Bone marrow (tissue), 2 donors: ENCODE measurements at places on chromosomes 1 and 21.

GRCh38 chr1:182861994-182862393 is 22.8 kb downstream of the DHX9 start:
- DNase-seq: no peak

DNA sequence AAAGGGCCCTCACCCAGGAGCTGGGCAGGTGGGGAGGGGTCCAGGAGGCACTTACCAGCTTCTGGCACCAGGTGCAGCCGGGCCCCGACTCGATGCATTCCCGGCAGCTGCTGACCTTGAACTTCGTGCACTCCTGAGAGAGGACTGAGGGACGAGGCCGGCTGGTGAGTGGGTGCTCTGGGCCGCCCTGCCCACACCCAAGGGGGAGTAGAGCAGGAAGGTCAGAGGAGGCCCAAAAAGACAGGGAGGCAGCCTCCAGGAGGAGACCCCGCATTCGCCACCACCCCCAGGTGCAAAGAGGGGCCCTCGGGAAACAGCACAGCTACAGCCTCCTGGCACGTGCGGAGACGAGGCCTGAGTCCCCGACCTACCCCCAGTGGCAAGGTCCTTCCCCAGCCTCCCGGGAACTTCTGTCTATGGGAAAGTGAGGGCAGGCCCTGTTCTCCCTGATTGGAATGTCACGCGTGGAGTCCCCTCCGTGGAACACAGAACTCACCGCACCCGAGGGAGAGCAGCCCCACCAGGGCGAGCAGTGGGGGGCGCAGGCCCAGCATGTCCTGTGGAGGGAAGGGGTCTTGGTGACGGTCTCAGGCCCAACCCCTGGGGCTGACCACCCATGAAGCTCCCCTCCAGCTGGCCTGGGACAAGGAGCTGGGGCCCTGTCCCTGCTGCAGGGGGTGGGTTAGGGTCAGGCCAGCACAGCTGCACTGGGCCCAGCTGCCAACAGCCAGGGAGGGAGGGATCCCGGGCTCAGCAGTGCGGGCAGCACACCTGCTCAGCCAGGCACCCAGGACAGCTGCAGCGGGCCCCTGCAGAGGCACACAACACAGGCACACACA is 10.3 kb downstream of the ITGB2 start:
- DNase-seq: no peak

GRCh38 chr1:177165069-177165439 is 542 bp upstream of the ASTN1 start:
- no peak for DNase-seq

DNA sequence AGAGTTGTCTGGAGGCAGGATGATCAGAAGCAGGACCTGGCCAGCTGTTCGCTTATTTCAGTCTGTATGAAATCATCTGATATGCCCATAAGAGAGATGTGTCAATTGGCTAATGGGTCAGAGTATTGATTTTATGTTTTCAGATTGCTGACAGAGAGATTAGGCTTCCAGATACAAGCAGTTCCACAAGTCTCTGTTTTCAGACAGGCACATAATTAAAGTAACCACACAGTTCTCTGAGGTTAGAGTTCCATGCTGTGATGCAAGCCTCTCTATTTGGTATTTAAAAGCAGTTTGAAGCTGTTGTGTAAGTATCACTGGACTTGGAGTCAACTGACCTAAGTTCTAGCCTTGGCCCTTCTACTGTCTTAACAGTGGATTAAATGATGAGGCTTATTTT is 50.1 kb downstream of the ATF6 start:
- no peak for DNase-seq

DNA sequence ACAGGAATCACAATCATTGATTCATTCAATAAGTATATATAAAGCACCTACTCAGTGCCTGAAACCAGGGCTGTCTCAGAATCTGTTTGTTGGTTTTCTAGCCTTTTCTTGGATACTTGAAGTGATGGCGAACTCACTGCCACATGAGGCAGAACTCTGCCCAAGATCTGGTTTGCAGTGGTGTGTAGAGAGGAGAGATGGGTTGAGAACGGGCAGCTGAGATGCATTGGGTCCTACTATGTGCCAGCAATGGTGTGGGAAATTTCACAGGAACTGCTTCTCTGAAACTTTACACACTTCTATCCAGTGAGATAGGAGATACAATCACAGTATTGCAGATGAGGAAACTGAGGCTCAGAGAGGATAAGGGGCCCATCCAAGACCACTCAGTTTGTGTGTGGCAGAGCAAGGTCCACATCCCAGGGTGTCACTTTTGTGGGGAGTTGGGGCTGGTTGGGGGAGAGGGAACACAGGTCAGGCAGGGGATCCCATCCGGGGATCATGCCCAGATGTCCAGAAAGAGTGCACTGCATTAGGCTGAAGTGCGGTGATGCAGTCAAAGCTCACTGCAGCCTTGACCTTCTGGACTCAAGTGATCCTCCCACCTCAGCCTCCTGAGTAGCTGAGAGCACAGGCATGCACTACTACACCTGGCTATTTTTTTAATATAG is 83.7 kb upstream of the IFFO2 start:
- DNase-seq: no peak

- DNase-seq: no peak
These were observed 23.2 kb downstream of the OR13G1 start for GRCh38 chr1:247656221-247656875.

DNA sequence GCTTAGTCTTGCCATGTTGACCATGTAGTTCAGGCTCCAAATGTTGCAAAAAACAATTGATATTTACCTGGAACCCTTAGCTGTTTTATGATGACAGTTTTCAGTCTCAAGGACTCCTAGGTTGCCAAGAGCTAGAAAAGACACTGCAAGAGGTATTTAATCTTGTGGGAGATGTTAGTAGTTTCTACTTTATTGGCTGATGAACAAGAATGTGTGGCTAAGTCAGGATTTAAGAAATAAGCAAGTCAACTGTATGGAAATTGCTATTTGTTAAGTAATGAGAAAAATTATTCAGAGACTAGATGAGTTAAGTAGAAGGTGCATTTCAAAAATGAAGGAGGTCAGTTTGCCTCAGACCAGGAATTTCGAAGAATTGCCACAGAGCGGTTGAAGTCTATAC is 639.7 kb upstream of the USP24 start:
- no peak for DNase-seq

GRCh38 chr1:13784971-13785370 is 85.0 kb downstream of the PRDM2 start:
- no peak for DNase-seq

DNA sequence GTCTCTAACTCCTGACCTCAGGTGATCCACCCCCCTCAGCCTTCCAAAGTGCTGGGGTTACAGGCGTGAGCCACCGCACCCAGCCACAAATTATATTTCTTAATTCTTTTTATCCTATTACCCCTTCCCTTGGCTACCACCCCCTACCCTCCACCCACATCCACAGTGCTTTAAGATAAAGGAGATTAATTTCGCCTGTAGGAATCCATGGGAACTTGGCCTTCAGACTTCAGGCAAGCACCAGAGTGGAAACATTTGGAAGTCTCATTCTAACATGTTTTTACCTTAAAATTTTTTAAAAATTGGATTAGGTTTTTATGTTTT is 10.4 kb downstream of the CNST start:
- no peak for DNase-seq

GRCh38 chr21:42286416-42286815 is 28.8 kb downstream of the TFF3 start:
- no peak for DNase-seq

GRCh38 chr1:77958391-77958790 is 20.5 kb downstream of the FUBP1 start:
- no peak for DNase-seq

GRCh38 chr1:41241749-41242341 is at the start of gene SCMH1:
Gene SCMH1, minus strand, starts transcription at chr1:41242306. Its CDS starts 56,173 bp downstream, at chr1:41186133.
- peak; percentile 36 for DNase-seq

GRCh38 chr1:197967066-197967465 is 49.9 kb downstream of the LHX9 start:
- no peak for DNase-seq

DNA sequence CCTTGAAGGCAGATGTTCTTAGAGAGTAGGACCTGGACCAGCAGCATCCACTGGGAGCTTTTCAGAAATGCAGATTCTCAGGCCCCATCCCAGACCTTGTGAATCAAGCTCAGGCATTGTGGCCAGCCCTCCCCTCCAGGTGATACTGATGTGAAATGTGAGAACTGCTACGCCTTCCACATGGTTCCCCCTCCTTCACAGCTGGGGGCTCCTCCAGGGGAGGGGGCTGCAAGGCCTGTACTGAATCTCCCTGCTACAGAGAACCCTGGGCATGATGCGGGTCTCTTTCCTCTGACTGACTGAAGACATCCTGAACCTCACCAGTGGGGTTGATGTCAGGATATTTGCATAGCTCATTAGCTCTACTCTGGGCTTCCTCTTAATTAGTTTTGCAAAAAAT is 141.8 kb upstream of the CSF3R start:
- DNase-seq: no peak

GRCh38 chr1:173161510-173162221 is 45.5 kb downstream of the TNFSF4 start:
- DNase-seq: peak; percentile 78

DNA sequence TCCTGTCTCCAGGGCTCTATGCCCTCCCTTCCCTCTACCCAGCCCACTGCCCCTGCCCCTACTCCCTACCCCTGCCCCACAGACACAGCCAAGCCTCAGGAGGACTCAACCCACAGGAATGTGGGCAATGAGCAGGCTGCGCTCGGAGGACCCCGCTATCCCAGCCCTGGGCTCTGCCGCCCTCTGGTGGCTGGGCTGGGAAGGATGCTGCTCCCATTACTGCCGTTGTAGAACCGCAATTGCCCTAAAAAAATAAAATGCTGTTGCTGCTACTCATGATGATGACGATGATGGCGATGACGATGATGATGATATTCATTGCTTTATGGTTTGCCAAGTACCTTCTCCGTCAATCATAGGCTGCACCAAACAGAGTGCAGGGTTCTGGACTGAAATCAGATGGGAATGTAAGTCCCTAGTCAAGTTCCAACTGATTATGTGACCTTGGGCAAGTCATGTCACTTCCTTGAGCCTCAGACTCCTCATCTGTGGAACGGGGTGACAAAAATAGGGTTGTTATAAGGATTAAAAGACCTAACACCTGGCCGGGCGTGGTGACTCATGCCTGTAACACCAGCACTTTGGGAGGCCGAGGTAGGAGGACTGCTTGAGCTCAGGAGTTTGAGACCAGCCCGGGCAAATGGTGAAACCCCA is 24.6 kb downstream of the ARHGEF19 start:
- peak; percentile 32 for DNase-seq

- DNase-seq: no peak
These were observed 32.9 kb upstream of the RNF187 start for GRCh38 chr1:228454238-228454637.

- no peak for DNase-seq
These were observed 197.4 kb downstream of the FGGY start for GRCh38 chr1:59494145-59494833.
